ENCODE measurements at places on chromosomes 1 and 21. TPM values are rescaled to one million over a fixed set of nuclear protein-coding genes. Genes with fewer than 3 reads are reported as not detected.

OR2T11 gene
- not detected for total RNA-seq

RAD54L gene
- 3.1 TPM for total RNA-seq

CBR3 gene
- total RNA-seq = 1.6 TPM

GUCA2A gene
- total RNA-seq = not detected

CREG1 gene
- total RNA-seq = 25.6 TPM

MATN1 gene
- total RNA-seq = 1.6 TPM

LDLRAD1 gene
- total RNA-seq = not detected

MMEL1 gene
- 1.0 TPM for total RNA-seq

FCRL3 gene
- total RNA-seq = not detected

SPAG17 gene
- total RNA-seq = 0.52 TPM

NBL1 gene
- total RNA-seq = 23.5 TPM

ACTN2 gene
- total RNA-seq = 660 TPM

C1orf167 gene
- total RNA-seq = 6.8 TPM

PRKAA2 gene
- total RNA-seq = 56.9 TPM

PLA2G4A gene
- total RNA-seq = 5.2 TPM

RNU1-3 gene
- under 0.01 TPM for total RNA-seq

KIRREL1 gene
- 23.5 TPM for total RNA-seq

CRP gene
- not detected for total RNA-seq

OR10X1 gene
- total RNA-seq = not detected

PTAFR gene
- total RNA-seq = 2.1 TPM

TSACC gene
- total RNA-seq = 2.1 TPM

HES5 gene
- 1.6 TPM for total RNA-seq

TMPRSS15 gene
- 0.52 TPM for total RNA-seq

KCNT2 gene
- total RNA-seq = 8.9 TPM

FCER1G gene
- total RNA-seq = 16.2 TPM

FAM89A gene
- total RNA-seq = 14.1 TPM

CREB3L4 gene
- total RNA-seq = 8.9 TPM

RORC gene
- total RNA-seq = 8.9 TPM

OR2L8 gene
- total RNA-seq = not detected

CAP1 gene
- total RNA-seq = 79.3 TPM

E2F2 gene
- 5.7 TPM for total RNA-seq

CFHR1 gene
- 1.6 TPM for total RNA-seq

CFHR4 gene
- not detected for total RNA-seq

LYPLAL1 gene
- total RNA-seq = 50.6 TPM

TPTE gene
- not detected for total RNA-seq

CRYAA gene
- total RNA-seq = not detected

SELENBP1 gene
- 74.6 TPM for total RNA-seq

TARBP1 gene
- total RNA-seq = 36.5 TPM

LDLRAD2 gene
- 0.52 TPM for total RNA-seq

DDAH1 gene
- total RNA-seq = 12.0 TPM

TNNT2 gene
- 89.2 TPM for total RNA-seq

CYP4A11 gene
- total RNA-seq = under 0.01 TPM

VASH2 gene
- 11.5 TPM for total RNA-seq

PLPP3 gene
- 132 TPM for total RNA-seq

Data from skeletal muscle tissue (tissue), 5 donors.